ENCODE measurements at places on chromosomes 5 and 9.

GRCh38 chr5:57338068-57338867 lies 144.3 kb downstream of the ACTBL2 start:
- DNase-seq, result peak; percentile 63

GRCh38 chr5:179194941-179195381 lies 134.8 kb downstream of the ZNF354C start:
- no peak for DNase-seq

- no peak for DNase-seq
Observed at GRCh38 chr9:124419832-124420489, 4.7 kb upstream of the PSMB7 start.

DNA sequence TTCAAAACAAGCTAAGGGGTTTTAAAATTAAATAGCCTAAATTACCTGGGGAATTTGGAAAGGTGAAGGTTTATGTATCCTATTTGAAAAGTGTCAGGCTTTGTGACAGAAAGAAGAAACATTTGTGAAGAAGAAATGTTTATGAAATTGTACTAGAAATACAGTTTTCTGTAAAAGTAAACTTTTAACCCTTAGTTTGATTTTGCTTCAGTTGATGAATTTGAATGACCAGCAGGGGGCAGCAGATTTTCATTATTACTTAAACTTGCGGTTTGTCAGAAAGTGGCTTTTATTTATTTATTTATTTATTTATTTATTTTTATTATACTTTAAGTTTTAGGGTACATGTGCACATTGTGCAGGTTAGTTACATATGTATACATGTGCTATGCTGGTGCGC lies 58.1 kb downstream of the NNT start:
- DNase-seq, result peak; percentile 62

DNA sequence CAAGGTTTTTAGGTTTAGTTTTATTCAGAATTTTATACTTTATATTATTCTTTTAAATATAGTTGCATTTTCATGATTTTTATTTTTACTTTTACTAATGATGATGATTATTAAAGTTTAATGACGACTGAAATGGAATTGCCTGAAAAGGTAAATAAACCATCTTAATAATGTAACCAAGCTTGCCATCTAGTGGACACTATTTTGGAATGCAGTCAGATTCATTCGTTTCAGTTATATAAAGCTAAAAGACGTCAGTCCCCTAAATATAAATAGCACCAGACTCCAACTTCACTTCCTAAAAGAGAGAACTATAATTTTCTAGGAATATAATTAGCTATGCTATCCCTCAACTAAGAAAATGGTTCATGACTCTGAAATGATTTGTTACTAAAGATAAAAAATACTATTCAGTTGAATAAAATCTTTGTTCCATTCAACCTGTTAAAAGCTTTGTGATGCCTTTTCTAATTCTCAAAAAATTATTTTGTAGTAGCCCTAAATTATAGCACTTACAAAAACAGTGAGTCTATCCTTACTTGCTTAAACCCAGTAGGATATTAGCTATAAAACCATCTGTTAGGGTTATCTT lies 19.9 kb downstream of the ABITRAM start:
- DNase-seq, result peak; percentile 67

DNA sequence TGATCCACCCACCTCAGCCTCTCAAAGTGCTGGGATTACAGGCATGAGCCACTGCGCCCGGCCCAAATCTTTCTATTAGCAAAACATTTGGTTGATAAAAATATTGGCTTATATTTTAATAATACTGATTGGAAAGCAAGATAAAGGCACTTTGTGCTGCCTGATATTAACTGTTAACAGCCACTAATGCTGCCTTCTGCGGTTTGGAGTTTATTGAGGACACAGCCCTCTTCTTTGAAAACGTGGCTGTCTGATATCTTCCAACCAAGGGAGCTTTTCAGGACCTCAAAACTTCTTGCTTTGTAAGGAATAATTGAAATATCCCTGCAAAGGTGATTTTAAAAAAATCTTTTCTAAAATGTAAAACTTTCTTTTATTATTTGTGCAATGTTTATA lies 94.0 kb downstream of the IQGAP2 start:
- DNase-seq, result no peak

GRCh38 chr5:173808079-173808808 lies 79.9 kb upstream of the CPEB4 start:
- no peak for DNase-seq

GRCh38 chr5:158553962-158554336 lies 545.8 kb downstream of the EBF1 start:
- no peak for DNase-seq

DNA sequence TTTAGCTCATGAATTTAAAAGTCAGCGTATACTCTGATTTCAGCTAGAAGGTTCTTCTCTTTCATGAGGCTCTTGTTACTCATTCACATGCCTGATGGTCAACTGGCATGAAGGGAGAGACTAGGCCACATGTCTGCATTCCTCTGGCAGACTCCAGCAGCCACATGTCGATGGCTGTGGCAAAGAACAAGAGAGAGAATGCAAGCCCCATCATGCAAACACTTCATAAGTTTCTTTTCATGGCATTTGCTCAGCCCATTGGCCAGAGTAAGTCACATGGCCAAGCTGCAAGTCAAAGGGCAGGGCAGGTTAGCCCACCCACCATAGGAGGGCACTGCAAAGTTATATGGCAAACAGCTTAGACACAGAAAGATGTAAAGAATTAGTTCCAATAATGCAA lies 5.4 kb downstream of the KCNV2 start:
- no peak for DNase-seq

GRCh38 chr5:149907828-149908227 lies 36.8 kb downstream of the PDE6A start:
- DNase-seq, result no peak

GRCh38 chr5:62271870-62272269 lies 34.1 kb upstream of the KIF2A start:
- DNase-seq, result no peak

DNA sequence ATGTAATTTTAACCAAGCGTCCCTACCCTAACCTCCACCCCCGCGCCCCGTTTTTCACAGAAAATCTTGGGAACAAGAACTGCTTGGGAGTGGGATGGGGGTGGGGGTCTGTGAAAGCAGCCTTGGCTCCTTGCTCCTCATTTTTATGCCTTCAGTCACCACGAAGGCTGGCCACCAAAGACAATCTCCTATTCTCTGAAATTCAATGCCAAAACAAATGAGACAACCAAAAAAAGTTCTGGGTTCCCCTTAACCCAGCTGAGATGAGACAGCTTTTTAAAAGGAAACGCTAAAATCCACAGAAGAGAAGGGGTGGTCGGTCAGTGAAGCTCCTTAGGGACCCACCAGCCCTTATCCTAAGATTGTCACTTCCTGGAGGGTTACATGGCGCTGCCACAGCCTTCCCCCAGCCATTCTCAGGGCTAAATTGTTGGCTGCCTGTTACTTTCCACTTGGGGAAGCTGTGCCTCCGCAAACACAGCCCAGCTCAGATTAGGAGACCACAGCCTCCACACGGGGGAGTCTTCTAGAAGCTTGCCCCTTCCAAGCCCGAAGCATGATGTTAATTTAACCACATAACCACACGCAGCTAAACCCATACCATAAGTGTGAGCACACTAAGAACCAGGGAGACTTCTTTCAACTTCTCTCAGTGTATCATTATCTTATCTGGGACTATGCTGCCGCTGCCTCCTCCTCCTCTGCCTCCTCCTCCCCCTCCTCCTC lies 136.3 kb downstream of the FOXD1 start:
- DNase-seq, result no peak

DNA sequence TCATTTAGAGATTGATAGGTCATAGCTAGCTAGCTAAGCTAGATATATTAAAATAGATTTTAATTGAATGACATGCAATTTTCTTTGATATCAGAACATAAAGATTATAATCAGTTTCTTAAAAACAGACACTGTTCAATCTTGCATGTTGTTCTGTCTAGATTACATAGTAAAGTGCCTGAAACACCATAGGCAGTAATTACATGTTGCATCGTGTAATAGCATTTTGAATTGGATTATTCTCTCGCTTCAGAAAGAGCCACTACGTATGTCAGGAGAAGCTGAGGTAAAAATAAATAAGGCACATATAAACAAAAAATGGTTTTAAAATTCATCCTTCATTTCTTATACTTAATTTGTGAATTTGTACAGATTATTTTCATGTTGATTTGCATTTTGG lies 148.0 kb upstream of the CDH12 start:
- no peak for DNase-seq

DNA sequence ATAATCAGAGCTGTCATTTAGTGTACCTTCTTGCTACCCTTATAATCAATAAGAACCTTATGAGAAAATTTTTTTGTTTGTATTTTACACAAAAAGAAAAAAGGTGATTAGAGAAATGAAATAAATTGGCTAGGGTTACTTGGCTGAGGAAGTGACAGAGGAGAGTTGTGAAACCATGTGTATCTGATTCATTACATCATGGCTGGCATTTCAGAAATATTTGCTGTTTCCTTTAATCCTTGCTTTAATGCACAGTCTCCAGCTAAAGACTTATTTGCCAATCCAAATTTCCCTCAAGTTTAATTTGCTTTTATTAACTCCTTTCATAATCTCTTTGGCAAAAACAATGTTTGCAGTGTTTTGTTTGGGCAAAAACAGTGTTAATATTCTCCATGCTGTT lies 543.1 kb downstream of the KIF4B start:
- no peak for DNase-seq

GRCh38 chr9:137590123-137590468 lies 216 bp downstream of the ZMYND19 start:
- DNase-seq, result no peak

DNA sequence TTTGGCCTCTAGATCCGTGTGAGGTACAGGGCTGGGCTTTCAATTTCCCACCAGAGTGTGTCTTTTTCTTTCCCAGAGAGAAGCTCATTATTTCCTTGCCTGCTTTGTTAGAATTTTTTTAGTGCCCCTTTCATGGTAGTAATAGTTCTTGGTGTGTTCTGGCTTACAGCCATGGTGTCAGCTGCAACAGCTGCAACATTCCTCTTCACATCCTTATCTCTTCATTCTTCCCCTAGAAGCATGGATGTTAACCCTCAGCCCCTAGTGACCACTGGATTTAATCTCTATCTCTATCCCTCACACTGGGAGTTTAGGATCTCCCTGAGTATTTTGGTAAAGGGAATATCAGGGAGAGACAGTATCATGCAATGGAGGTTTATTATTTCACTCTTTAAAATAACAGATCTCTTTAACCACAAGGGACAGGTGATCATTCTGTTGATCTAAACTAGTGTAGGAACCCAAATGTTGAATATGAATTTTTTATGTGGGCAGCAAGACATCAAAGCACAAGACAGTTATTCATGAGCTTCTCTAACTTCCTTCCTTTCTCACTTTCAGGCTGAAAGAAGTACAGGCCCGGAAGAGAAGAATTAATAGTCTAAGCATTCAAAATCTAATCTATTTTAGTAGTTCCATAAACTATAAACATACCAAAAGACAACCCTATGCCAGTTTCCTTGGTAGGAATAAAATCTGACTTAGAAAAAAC lies 160.2 kb downstream of the FAM170A start:
- no peak for DNase-seq

GRCh38 chr9:99305820-99306811 lies 84.0 kb downstream of the SEC61B start:
- DNase-seq, result no peak

DNA sequence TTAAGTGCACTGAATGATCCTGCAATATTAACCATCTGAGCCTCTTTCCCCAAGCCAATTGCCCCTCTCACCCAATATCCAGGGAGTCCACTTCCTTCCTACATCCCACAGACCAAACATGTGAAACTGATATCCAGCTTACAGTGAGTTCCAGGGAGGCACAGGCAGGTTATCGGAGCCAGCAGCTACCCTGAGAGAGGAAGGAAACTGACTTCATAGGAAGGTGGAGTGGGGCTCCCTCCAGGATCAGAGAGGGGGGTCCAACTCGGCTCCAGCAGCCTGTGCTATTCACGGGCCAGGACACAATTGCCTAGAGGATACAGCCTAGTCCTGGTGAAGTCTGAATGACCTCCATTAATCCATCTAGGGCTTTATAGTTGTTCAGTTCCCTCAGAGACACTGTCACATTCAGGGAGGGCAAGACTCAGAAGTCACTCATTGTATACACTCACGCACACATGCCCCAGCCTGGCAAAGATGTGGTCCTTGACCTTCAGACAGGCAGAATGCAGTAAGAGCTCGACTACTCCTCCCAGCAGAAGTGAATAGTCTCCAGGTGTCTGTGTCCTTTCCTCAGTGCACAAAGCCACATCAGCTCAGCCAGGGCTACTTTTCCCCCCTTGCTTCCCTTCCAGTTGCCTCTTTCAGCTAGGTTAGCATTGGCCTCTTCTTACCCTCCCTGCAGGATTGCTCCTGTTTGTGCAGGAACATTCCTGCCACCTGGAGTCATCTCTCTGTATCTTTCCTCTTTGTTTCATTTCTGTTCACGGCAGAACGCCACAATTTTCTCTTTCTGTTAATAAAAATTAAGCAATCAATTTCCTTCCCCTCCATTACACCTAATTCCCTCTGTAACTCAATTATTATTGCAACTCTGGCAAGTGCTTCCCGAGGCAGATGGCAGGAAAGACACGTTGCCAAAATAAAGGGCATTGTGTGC lies 501.7 kb downstream of the ARHGEF28 start:
- DNase-seq, result peak; percentile 42

GRCh38 chr9:133101356-133102189 lies 19.5 kb downstream of the RALGDS start:
- no peak for DNase-seq

DNA sequence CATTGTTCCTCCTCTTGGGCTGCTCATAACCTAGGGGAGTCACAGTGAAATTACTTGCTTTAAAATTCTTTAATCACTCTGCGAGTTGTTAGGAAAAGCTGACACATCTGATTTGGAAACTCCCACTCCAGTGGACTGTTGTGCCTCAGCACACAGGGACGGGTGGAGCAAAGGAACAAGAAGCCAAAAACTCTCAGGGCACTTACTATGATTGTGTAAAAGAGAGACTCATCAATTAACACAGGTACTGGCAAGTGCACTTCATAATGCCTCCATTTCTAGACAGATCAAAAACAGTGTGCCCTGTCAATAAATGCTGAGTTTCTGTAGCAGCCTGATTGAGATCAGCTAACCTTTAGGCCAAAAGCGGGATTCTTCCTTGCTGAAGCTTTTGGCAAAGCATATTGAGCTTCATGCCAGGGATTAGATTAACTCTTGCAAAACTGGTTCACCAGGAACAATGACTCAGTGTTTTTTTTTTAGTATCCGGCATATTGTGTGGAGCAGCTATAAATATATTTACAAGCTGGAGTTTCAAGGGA lies 55.9 kb downstream of the TMC1 start:
- peak; percentile 87 for DNase-seq

DNA sequence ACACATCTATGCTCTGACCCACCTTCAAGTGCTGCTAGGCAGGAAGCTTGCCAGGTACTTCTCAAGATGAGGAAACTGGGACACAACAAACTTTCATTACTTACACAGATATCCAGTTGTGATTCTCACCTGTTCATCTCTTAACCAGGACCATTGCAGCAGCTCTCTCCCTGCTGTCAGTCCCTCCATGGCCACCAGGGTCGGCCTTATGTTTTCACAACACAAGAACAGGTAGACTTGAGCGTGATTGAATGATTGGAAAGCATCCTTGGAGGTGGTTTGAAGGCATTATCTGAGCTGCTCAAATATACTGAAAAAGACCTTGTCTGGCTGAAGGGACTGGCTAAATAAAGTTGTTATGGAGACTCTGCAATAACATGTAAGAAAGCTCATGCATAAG lies 94.4 kb downstream of the MTREX start:
- no peak for DNase-seq

- DNase-seq, result no peak
Observed at GRCh38 chr9:136119061-136119882, 597 bp upstream of the TMEM250 start.
